ENCODE measurements at places on chromosomes 6 and 20.
A peak's percentile ranks its signal among the peaks of the same experiment; 100 is the strongest.

DNA sequence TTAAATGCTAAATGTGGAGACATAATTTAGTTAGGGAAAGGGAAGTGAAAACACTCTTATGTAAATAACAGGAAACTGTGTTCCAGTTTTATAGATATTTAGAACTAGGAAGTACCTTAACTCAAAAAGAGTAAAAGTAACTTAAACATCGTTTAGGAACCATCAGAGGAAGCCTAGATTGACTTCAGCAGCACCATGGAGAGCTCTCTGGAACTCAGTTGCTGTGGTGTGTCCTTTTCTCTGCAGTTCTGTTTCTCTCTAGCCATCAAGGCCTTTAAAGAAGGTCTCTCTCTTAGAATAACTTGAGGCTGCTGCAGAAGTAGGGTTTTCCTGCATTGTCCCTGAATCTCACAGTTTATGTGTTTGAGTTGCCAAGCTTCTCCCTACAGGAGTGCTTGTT lies 26.9 kb downstream of the CLVS2 start:
- no peak for DNase-seq

DNA sequence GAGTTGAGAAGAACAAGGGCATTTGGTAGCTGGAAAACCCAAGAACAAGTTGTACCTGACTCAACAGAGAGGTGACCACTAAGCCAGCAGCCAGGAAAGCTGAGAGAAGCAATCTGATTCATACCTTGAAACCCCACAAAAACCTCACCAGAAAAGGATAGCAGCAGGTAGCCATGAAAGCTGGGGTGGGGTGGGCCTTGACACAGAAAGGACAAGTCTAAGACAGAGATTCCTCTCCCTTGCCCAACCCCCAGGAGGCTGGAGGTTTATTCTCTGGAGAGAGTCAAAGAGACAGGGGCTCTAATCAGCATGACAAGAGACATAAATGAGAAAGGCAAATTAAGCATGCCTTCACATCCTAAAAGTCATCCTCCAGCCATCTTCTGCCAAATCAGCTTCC lies 151.7 kb upstream of the DST start:
- DNase-seq: no peak

- no peak for DNase-seq
Observed at GRCh38 chr6:40342723-40343122, 244.4 kb downstream of the LRFN2 start.

- no peak for DNase-seq
Observed at GRCh38 chr6:151088599-151088935, 151.2 kb upstream of the AKAP12 start.

GRCh38 chr6:88588938-88589337 lies 374.5 kb downstream of the RNGTT start:
- DNase-seq: no peak

DNA sequence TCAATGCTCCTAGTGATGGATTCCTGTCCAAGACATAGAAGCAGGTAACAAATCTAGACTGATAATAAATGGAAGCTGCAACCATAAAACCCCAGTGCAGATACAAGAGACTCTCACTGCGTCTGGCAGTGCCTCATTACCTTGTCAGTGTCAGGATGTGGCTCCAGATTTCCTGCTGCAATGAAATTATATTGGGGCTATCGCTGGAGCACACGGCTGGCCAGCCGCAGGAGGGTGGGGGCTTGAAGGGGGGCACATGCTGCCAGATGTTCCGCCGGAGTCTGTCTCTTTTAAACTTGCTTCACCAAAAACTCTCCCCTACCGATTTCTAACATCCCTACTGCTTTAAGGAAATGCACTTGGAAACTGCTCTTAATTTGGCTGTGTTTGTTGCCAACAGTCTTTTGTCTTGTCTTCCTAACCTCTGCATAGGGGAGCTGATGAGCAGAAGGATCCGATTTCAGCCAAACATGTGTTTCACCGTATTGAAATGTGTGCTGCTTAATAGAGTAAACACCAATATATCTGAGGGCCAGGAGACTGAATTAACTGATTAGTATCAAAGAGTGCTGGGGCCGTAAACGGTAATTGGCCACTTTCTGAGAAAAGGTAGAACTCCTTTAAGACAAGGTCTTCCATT lies 102.2 kb upstream of the EXOC2 start:
- DNase-seq: no peak

GRCh38 chr6:155974811-155975323 lies 519.2 kb upstream of the NOX3 start:
- DNase-seq: no peak

DNA sequence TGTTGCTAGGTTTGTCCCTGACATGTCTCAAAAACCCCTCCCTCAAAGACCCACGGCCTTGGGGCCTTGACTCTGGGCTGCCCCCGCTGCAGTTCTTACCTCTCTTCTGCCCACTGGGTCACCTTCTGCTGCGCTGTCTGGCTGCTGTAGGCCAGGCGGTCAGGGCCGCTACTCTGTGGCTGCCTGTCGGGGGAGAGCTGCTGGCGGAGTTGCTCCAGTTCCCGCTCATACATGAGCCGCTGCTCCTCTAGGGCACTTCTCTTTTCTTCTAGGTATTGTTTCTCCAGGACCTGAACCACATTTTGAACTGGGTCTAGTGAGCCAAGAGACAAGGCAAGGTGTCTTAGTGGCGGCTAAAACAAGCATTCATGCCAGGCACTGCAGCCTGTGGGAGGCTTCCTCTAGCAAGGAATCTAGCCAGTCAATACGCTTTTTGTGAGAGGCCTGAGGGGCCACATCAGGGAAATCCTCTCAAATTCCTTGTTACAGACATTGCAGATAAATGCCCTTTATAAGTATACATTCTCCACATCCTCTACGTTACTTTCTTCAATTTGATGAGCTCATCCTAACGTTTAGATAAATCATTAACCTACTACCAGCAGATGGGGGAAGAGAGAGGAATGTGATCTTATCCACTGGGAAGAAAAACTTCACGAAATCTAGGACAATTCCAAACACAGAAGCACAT lies 110.3 kb upstream of the NUP153 start:
- DNase-seq: no peak

GRCh38 chr6:54846243-54846856 lies at the start of gene FAM83B:
FAM83B (plus strand) TSS chr6:54846771; CDS start chr6:54870247, 23,476 bp downstream.
- no peak for DNase-seq

GRCh38 chr6:24484657-24485323 lies 4.6 kb downstream of the GPLD1 start:
- DNase-seq: no peak

- no peak for DNase-seq
Observed at GRCh38 chr6:163113358-163113962, 301.1 kb upstream of the QKI start.

DNA sequence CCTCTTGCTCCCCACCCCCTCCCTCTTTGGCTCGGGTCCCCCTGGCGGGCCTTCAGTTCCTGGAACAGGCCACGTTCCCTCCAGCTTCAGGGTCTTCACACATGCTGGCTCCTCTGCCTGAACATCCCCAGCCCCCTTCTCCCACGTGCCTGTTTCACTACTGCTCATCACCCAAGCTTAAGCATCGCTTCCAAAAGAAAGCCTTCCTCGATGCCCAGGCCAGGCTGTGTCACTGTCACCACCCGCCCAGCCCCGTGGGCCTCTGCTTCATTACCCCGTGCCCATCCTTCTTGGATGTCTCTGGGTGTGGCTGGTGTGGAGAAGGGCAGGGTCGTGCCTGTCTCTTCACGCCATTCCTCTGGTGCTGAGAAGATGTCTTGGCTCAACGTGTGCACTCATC lies 2.8 kb downstream of the DLGAP4 start:
- DNase-seq: no peak

- DNase-seq: no peak
Observed at GRCh38 chr20:1702328-1702727, 44.7 kb upstream of the SIRPG start.

GRCh38 chr6:44921798-44922197 lies 406.3 kb upstream of the RUNX2 start:
- DNase-seq: no peak

GRCh38 chr6:44489910-44490604 lies 102.6 kb downstream of the CDC5L start:
- no peak for DNase-seq

- no peak for DNase-seq
Observed at GRCh38 chr20:15609921-15610320, 963.3 kb downstream of the KIF16B start.

- DNase-seq: no peak
Observed at GRCh38 chr6:20630617-20631548, 96.6 kb downstream of the CDKAL1 start.

- DNase-seq: no peak
Observed at GRCh38 chr20:45592574-45593189, 13.6 kb upstream of the WFDC8 start.

DNA sequence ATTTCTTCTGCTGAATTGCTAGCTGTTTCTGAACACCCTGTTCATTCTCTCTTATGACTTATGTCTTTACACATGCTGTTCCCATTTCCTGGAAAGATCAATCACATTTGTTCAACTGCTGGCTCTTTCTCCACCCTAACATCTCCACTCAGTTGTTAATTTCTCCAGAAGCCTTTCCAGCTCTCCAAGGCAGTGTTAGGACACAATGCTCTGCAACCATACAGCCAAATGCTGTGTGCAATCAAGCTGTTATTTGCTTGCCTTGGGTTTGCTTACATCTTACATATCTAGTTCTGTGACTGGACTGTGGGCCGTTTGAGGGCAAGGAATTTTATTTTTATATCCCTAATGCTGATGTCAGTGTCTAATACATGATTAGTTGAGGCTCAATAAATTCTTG lies 24.2 kb upstream of the CITED2 start:
- DNase-seq: no peak

DNA sequence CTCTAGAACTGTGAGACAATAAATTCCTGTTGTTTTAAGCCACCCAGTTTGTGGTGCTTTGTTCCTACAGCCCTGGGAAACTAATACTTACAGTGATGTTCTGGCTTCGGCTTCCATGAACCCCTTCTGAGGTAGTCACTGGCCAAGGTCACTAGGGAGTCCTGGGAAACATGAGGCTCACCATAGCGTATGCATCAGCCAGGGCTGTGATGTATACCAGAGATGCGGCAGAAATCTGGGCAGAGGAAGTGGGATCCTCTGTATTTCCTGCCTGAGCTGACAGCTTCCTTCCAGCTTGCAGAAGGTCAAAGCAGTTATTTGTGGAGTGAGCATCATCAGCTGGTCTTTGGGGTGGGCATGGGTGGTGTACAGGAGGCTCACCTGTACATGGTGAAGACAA lies 27.9 kb downstream of the KAT14 start:
- no peak for DNase-seq

- no peak for DNase-seq
Observed at GRCh38 chr6:70592391-70593117, 25.8 kb downstream of the SDHAF4 start.

DNA sequence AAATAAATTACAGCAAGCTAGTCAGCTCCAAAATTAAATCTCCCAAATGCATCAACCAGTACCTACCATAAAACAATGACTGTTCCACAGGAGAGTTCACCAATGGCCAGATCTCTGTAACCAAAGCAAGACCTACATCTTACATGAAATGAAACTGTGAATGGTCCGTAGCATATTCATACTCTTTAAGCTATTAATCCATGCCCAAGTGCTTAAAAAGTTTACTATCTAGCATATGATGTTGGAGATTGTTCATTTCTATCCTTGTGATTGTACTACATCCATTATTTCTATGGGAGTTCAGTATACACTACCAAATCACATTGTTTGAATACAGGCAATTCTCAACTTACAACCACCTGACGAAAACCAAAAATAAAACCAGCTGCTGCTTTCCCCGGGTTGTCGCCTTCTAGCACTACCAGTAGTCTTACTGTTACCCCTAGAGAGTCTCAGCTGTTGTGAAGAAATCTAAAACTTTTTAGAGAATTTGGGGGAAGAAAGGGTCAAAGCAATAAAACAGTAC lies 38.0 kb downstream of the HIVEP2 start:
- DNase-seq: no peak

DNA sequence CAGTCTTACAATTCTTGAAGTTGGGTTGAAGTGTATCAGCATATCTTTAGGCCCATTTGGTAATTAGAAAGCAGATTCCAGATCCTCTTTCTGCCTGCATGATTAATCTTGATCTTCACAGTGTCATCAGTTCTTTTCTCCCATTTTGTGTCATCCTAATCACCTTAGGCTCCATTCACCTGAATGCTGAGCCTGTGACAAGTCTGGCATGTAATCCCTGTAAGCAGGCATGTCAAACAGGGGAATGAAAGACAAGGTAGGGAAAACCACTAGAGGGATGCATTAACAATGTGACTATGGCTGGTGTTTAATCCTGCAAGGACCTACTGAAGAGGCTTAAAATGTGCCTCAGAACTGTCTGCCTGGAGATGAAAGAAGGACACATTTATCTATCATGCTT lies 848.8 kb downstream of the TFAP2A start:
- no peak for DNase-seq

GRCh38 chr20:5590899-5591298 lies 159.3 kb upstream of the SHLD1 start:
- no peak for DNase-seq

- DNase-seq: peak; percentile 14
Observed at GRCh38 chr6:73394577-73395354, at the start of gene DDX43. DDX43 (plus strand) TSS chr6:73394828; CDS start chr6:73394906, 78 bp downstream.

- no peak for DNase-seq
Observed at GRCh38 chr6:18151801-18152200, 3.1 kb downstream of the TPMT start.

- DNase-seq: no peak
Observed at GRCh38 chr6:53119349-53119748, 29.3 kb downstream of the GCM1 start.

GRCh38 chr20:45963059-45964005 lies 8.7 kb downstream of the ZNF335 start:
- no peak for DNase-seq

GRCh38 chr6:83758533-83758932 lies 49.6 kb upstream of the SNAP91 start:
- DNase-seq: no peak

DNA sequence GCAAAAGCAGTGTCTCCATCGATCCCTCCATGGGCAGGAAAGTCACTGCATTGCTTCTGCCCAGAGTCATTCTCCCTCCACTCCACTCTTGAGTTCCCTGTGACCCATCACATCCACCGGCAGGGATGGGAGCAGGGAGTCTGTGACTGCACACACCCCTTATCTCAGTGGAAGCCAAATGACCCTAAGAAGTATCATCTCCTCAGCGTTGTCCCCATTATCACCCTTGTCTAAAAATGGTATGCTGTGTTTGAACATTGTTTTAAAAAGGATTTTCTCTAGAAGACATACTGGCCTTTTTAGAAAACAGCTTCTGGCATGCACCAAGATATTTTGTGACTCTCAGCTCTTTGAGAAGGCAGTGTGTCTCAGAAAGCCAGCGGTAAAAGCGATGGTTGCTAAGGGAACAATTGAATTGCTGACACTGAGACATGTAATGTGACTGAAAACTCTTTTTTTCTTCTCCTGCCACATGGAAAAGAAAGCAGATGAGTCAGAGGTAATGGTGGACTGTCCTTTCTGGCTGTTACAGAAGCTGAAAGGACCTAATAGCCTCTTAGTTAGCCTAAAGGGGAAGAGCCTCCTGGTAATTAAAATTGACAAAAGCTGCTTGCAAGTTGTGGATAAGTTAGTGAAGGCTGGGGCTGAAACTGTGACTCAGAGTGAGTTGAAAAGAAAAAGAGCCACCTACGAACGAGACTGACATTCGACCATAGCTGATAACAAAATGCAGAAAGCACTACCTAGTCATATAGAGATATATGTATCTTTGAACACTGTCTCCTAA lies 120.5 kb downstream of the MAP3K7 start:
- DNase-seq: no peak
